Umbilical cord (tissue), 2 donors: ENCODE measurements at places on chromosomes 1 and 21. TPM values are rescaled to one million over a fixed set of nuclear protein-coding genes. Genes with fewer than 3 reads are reported as not detected.

- no peak for DNase-seq
These were observed 44.3 kb downstream of the LAMC2 start for GRCh38 chr1:183230413-183230812.

- DNase-seq, result no peak
These were observed 542.0 kb downstream of the NUF2 start for GRCh38 chr1:163863731-163864130.

- DNase-seq, result no peak
These were observed 21.2 kb upstream of the JUN start for GRCh38 chr1:58804853-58805565.

DNA sequence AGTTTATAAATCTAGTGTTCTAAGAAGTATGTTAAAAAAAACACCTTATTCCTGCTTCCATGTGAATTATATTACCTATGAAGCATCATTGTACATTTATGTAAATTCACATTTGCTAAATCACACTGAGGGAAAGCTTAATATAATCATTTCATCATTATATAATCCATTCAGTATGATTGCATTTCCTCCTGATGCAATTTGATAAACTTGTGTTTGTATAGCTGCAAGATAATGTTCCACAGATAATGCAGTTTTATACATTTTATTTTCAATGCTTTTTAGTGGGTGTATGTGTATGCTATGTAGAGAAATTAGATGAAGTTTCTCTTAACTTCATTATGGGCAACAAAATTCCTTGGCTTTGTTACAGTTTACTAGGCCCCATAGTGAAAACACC lies 79.6 kb downstream of the HS2ST1 start:
- no peak for DNase-seq

DNA sequence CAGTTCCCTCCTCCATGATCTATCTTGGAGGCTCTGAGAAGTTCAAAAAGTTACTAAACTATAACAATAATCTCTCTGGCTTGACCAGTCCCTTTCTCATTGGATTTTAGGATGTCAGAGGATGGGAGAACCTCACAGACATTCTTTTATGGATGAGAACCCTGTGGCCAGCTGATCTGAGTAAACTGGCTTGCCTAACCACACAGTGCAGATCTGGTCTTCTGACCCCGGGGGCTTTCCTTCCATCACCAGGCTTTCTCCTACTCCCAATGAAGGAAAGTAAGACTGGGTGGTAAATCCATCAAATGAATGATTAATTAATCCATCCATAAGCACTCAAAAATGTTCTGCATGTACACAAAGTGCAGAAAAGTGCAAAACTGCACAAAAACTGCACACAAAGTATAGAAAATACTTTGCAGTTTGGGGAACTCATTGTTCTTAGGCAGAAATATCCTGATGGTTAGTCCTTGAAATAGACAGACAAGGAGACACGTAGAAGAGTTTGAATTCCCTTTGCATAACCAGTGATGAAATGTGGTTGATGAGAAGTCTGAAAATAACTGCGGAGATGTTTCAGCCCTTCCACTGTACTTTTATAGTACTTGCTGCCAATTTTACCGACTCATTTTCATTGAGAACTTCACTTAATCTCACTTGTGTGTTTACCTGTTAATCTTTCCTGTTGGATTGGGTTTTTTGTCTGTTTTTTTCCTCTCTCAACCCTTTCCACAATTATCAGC lies 2.5 kb upstream of the F3 start:
- DNase-seq, result peak; percentile 70

DNA sequence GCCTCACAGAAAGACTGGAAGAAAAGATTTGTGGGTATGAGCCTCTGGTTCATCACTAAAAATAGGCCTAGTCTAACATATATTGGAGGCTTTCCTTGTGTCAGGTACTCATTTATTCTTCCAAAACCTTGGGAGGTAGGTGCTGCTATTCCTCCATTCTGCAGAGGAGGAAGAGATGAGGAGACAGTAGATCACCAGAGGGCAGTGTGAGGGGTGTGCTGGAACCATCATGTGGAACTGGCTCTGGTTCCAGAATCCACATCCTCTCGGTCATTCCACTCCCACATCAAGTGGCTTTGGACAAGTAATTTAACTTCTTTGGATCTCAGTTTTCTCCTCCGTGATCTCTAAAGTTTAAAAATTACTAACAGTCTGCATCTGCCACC lies 7.4 kb upstream of the INKA2 start:
- DNase-seq, result no peak

DNA sequence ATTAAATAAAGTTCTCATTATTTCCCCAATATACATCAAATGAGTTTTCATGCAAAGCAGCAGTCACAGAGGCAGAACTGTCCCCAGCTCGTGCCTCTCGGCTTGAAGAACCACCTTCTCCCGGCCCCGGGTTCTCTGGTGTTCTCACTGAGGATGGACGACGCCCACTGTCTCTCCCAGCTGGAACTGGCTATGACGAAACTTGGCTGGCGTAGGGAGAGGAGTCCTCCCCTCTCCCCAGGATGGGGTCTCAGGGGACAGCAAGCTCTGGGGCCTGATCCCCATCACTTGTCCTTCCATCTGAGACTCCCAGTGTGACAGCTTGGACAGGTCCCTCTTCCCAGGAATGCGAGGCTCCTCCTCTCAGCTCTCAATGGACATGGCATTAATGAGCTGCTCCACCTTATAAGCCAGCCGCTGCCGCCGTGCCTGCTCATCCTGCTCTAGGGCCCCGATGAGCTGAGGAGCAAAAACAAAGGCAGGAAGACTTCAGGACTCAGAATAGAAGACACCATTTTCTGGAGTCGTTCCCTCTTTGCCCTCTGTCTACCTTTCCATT lies 116.0 kb upstream of the CD34 start:
- DNase-seq, result no peak

Gene RIPPLY3
- total RNA-seq, result not detected

Gene SLC25A34
- 0.48 TPM for total RNA-seq

Gene CCDC17
- 1.9 TPM for total RNA-seq

Gene FCRL4
- total RNA-seq, result 5.8 TPM
